ENCODE measurements at places on chromosomes 3 and 15.

GRCh38 chr3:24167429-24167828 lies 222.3 kb downstream of the NR1D2 start:
- DNase-seq, result no peak

DNA sequence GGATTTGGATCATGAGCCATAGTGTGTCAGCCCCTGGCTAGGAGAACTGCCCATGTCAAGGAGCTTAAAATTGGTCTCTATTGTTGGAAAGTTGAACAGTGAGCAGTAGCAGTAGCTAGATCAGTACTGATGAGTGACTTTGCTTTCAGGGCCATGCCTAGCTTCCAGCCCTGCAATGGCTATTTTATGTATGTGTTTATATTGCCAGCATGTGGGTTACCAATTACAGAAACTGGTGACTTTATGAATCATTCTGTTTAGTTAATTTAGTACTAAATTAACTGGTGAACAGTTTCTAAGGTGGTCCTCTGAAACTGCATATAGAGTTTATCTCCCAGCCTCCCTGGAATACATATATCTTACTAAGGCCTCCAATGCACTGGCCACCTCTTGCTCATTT lies 908.1 kb upstream of the ALCAM start:
- no peak for DNase-seq

GRCh38 chr3:183930086-183930485 lies 45.4 kb upstream of the PARL start:
- no peak for DNase-seq

- DNase-seq, result no peak
Observed at GRCh38 chr15:49877117-49877872, 241.7 kb downstream of the ATP8B4 start.

DNA sequence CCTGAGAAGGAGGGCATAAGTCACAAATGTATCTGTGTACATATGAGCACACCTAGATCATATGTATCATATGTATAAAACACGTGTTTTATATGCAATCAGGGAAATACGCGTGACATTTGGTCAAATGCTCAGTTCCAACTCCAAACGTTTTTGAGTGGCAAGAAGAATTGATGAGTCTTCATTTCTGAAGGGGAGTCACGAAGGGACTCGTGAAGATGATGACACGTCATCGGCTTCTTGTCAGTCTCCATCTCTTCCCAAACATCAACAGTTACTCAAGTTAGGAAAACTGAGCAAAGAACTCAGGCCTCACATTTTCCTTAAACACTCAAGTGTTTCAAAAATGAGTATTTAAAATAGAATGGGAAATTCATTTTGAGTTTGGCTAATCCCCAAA lies 79.4 kb downstream of the B3GNT5 start:
- no peak for DNase-seq

DNA sequence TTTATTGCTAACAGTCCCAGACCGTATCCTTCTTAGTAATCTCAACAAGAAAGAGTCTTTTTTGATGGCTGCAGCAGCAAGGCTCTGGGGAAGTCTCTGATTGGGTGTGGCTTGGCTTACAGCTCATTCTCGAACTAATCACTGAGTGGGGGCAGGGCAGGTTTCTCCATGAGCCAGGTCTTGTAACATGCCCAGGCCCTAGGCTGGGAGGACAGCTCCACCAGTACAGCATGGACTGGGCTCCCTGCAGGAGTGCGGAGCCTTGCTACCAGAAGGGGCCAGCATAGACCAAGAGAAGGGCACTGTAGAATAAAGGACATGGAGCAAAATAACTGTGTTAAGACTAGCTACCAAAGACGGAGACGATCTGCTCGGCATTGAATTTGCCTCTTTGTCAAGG lies 7.2 kb downstream of the CD276 start:
- DNase-seq, result peak; percentile 82

GRCh38 chr15:69526081-69527061 lies 73.8 kb downstream of the RPLP1 start:
- no peak for DNase-seq

DNA sequence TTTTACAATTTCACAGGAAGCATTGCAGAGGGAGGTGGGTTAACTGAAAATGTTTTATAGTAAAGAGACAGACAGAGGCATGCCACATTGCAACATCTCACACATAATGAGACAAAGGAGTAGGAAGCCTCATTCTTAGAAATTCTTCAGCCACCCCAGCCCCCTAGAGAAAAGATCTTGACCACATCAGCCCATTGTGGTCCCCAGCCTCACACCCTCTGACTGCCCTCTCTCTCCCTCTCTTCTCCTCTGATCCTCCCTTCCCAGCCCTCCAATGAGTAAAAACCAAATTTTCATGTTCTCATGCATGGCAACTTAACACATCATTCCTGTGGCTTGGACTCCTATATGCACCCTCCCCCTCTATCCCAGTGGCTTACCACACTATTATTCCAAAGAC lies 174.1 kb downstream of the UACA start:
- peak; percentile 69 for DNase-seq
